ENCODE measurements at places on chromosomes 2 and 18.

GRCh38 chr2:135800513-135801460, 36.2 kb downstream of the LCT start:
- no peak for DNase-seq

DNA sequence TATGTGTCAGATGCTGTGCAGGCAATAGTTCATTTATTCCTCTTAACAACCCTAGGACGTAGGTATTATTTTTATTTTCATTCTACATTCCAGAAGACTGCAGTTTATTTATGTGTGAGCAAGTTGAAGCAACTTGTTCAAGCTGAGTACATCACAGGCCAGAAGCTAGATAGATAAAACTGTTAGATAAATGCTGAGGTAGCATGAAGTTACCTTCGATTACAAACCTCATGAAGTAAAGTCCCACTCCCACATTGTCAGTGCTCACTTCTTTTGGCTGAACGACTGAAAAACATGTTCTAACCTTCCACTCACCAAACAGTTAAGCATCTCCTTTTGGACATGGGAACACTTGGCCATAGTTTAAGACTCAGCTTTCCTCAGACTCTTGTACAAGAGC, 439.2 kb downstream of the TNS1 start:
- no peak for DNase-seq

GRCh38 chr2:239455436-239456203, 54.8 kb upstream of the HDAC4 start:
- DNase-seq = no peak

GRCh38 chr2:105181282-105181681, 60.3 kb upstream of the GPR45 start:
- no peak for DNase-seq

DNA sequence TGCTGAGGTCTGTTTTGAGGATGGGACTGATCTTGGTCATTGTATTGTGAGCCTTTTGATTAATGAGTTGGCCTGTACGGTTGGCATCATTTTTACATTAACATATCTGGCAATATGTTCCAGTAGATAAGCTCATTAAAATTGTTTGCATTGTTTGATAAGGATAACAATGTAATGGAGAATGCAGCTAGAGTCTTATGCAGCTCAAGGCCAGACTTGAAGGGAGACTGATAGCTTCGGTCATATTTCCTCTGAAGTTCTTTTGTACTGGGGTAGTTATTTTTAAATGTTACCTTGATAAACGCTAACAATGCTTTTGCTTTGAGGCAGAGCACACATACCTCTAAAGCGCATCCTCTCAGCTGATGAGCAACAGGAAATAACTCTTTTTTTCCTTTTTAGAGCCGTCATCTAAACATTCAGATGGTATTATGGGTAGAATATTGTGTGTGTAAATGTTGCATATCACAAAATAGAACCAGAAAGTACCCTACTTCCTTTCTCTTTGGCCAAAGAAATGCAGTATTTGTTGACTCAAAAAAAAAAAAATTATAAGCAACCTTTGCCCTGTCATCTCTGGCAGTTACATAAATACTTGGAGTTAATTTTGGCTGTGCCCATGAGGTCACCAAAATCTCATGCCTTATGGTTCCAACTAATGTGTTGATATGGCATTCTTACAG, 1.3 kb downstream of the MAPRE2 start:
- no peak for DNase-seq

DNA sequence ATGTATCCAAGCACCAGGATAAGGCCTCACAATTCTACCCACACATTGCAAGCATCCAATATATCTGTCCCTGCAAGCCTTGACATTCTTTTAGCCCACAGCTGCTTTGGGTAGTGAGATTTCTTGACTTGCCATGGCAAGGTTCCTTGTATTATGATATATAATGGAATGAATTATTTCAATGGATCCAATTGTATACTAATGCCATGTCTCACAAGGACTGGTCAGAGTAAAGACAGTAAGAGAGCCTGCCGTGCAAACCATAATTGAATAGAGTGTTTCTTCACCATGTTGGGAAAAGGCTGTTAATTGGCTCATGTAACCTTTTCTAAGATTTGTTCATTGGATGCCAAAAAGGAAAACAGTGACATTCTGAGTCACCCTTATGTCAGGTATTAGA, 64.3 kb upstream of the RBBP8 start:
- no peak for DNase-seq

- DNase-seq = no peak
Observed at GRCh38 chr2:145622285-145622684, 1102.4 kb upstream of the ZEB2 start.

- DNase-seq = no peak
Observed at GRCh38 chr18:6797171-6797570, 67.7 kb downstream of the ARHGAP28 start.

- DNase-seq = no peak
Observed at GRCh38 chr2:15675456-15676195, 84.0 kb downstream of the DDX1 start.

DNA sequence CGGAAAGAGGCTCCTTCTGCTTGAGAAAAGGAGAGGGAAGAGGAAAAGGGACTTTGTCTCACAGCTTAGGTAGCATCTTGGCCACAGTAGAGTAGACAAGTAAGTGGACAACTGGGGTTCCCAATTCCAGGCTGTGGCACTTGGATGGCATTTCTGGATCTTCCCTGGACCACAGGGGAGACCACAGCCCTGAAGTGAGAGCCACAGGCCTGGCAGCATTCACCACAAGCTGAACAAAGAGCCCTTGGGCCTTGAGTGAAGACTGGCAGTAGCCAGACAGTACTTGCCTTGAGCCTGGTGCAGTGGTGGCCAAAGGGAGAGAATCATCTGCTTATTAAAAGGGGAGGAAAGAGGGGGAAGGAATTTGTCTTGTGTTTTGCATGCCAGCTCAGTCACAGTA, 226.1 kb upstream of the KLHL14 start:
- no peak for DNase-seq

GRCh38 chr2:210617732-210618330, 61.4 kb downstream of the CPS1 start:
- DNase-seq = peak; percentile 6
